ENCODE measurements at places on chromosomes 5 and 9.

DNA sequence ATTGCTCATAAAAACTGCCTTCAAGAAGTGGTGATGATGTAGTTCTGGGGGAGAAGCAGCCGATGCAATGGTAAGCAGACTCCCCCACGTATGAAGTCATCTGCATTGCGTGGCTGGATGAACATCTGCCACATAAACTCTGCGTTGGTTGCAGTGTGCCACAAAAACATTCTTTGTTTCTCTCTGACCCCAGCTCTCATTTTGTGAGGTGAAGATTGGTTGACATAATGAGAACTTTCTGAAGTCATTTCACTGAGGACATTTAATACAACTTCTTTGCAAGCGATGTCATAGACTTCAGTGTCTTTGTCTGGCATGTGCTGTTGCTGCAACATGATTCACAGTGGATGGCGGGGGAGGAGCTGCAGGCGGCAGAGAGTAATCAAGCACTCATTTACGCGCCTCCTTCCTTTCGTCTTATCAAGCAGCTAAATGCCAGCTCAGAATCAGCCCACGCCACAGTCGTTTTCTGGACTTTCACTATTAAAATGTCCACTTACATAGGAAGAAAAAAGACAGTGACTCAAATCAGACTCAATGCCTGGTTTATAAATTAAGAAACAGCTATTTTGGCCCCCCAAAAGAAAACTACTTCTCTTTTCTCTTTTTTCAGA lies 91.5 kb upstream of the NFIL3 start:
- peak; percentile 67 for DNase-seq

GRCh38 chr9:37575511-37575914 lies 667 bp downstream of the FBXO10 start:
- DNase-seq, result no peak

GRCh38 chr5:170503990-170504596 lies at the start of gene KCNIP1:
Gene KCNIP1 (plus strand): TSS chr5:170504020.
- DNase-seq, result no peak

DNA sequence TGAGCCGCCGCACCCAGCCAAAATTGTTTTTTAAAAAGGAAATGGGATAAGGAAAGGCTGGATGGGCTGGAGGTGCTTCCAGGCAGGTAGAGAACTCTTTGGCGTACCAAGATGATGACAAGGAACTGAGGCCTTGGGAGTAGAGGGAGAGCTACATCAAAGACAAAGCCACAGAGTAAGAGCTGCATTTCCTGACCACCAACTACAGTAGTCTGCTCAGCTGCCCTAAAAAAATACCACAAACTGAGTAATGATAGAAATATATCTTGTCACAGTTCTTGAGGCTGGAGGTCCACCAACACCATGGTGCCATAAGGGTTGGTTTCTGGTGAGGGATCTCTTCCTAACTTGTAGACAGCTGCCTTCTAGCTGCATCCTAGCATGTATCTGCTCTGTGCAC lies 8.2 kb downstream of the OR1K1 start:
- no peak for DNase-seq

GRCh38 chr9:135448663-135449100 lies 30.9 kb upstream of the PPP1R26 start:
- no peak for DNase-seq

DNA sequence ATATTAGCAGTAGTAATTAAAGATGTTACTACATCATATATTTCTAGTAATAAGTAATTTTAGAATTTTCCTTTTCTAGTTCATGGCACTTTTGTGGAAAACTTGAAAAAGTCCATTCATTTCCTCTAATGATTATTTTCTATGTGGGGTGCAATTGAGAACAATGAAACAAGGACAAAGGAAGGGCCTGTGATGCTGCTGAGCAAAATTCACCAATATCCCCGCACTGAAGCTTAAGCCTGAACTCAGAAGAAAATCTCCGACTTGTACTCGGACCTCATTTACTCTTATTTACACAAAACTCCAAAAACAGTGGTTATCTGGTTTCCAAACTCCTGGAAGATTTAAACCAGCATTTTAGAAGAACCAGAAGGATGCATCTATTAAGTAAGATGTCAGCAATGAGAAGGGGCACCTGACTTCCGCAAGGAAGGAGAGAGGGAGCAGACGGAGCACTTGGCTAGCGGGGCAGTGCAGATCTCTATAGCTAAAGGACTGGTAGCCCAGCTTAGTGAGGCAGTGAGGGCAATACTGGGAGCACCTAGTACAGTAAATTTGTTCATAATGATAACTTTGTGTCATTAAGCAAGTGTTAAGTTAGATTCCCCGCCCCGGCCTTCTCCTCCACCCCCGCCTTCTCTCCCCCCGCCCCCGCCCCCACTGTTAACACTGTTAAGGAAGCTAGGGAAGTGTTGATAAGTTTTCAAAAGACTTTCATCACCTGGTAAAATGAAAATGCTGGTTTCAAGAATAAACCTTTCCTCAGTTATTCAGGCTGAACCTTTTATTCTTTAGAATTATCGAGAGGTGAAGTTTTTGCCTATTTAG lies 123.3 kb downstream of the ZSWIM6 start:
- DNase-seq, result no peak

DNA sequence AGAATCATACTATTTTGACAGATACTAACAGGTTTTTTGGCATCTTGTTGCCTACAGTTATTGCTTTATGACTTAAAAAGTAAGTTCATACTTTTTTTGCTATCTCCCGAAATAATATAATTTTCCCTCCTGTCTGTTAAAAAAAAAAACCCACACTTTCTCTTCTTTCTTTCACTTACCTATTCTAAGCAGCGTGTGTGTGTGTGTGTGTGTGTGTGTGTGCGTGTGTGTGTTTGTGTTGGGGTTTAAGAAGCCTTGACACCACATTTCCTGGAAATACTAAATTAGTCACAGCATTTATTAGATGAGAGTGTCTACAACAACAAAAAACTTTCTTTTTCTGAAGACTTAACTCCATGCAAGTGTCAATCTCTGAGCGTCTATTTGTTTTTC lies 12.4 kb downstream of the TNFAIP8 start:
- no peak for DNase-seq

DNA sequence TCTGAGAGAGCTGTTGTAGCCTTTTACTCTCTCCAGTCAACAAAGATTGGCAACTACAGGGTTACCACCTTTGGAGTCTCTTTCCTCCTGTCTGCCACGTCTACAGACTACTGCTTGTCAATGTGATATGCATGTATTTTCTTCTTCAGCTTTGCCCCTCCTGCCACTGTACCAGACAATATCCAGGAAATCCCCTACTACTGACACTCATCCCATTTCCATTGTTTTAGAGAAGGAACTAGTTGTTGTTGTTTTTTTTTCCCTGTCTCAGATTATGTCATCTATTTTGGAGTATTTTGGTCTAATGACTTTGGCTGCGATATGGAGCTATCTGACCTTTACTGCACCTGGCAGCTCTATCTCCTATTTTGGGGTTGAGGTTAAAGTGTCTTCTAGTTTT lies 50.1 kb upstream of the MACIR start:
- DNase-seq, result no peak

DNA sequence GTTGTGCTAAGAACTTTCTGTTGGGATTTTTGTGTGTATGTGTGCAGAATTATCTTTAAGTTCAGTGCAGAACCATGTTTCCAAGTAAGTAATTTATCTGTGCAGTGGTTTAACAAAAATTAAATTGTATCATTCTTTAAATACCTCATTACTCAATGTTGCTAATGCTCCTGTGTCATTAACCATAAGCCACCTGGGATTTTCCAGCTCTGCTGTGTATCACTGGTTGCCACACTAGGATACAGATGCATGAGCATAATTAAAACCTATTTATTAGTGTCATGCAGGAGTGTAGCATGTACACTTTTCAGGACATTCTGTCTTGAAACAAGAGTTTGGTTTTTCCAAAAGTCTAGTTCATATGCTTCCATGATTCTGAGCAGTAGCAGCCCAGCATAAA lies 120.4 kb upstream of the PTGER4 start:
- DNase-seq, result no peak

- no peak for DNase-seq
Observed at GRCh38 chr5:116395226-116395625, 179.4 kb downstream of the SEMA6A start.

GRCh38 chr5:137828180-137828579 lies 39.5 kb upstream of the MYOT start:
- no peak for DNase-seq

GRCh38 chr5:36305571-36306326 lies 4.0 kb upstream of the RANBP3L start:
- DNase-seq, result peak; percentile 57

- no peak for DNase-seq
Observed at GRCh38 chr9:6945816-6946215, 188.0 kb downstream of the KDM4C start.

- DNase-seq, result no peak
Observed at GRCh38 chr5:77498952-77499351, 6.8 kb upstream of the WDR41 start.

GRCh38 chr9:83669067-83669466 lies 38.7 kb downstream of the UBQLN1 start:
- no peak for DNase-seq

- DNase-seq, result no peak
Observed at GRCh38 chr5:1785062-1785461, 14.6 kb downstream of the MRPL36 start.

- DNase-seq, result no peak
Observed at GRCh38 chr5:6252581-6252980, 125.8 kb downstream of the MED10 start.

DNA sequence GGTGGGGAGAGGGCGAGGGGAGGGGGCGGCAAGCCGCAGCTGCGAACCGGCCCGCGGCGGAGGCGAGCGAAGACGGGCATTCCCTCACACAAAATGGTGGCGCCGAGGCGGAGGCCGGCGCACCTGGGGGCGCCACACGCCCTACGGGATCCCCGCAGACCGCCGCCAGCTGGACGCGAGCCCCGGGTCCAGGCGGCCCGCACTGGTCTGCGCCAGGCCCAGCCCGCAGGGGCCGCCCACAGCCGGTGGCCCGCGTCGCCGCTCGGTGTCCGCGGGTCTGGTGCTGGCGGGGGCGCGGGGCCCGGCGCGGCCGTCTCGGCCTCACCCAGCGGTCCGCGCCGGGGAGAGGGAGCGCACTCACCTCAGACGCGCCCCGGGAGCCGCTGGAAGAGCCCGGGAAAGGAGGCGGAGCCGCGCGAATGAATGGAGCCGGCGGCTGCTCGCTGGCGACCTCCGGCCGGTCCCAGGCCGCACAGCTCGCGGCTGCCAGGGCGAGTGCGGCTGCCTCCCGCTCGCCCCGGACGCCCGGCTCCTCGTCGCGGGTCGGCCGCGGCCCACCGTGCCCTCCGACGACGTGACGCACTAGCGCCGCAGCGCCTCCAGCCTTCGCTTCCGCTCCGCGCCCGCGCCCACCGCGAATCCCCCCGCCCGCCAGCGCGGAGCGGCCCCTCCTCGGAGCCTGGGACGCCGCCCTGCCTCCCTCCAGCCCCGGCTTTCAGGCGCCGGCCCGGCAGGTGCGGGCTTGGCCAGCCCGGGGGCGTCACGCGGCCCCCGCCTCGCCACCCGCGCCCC lies at the start of gene FAM169A:
TSS of gene FAM169A (minus strand) at position 584 of the 792 bp plus-strand sequence. CDS start 24,711 bp downstream, outside the sequence.
- DNase-seq, result no peak

DNA sequence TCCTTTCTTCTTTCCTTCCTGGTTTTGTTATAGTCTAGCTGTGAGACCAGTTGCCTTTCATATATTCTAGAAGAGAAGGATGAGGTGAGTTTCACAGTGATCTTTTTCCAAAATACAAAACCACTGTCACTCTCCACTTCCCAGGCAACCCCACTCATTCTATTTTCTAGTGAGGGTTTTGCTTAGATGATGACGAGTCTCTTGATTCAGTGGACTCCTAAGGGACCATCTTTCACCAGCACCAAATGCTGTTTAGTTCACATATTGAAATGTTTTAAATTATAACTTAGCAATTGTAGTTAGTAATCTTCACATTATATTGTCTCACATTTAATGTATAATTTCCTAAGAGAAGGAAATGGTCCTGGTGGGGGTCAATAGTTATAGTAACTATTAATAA lies 25.2 kb downstream of the PIK3R1 start:
- no peak for DNase-seq

DNA sequence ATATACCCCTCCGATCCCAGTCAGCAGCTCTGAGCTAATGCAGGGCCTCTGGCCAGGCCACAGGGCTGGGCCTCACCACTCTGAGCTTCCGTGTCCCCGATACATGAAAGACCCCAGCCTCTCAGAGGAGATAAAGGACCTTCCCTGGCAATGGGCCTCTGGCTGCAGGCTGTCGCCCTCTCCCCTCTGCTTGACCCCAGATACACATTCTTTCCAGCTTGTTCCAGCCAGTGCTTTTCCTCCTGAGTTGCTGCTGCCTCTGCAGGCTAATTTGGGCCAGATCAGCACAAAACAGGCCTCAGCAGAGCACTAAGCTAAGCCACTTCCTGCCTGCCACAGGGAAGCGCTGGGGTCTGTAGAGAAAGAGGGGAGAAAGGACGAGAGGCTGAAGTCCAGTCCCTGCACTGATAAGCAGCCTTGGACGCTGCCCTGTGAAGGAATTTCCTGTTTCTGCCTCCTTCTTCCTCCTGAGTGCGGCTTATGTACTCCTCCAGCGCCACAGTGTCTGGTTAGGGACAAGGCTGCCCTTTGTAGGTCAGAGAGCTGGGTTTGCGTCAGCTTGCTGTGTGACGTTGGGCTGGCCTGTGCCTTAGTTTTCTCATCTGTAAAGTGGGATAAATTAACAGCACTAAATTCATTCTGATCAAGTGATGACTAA lies 73.0 kb upstream of the IL17B start:
- DNase-seq, result peak; percentile 44

DNA sequence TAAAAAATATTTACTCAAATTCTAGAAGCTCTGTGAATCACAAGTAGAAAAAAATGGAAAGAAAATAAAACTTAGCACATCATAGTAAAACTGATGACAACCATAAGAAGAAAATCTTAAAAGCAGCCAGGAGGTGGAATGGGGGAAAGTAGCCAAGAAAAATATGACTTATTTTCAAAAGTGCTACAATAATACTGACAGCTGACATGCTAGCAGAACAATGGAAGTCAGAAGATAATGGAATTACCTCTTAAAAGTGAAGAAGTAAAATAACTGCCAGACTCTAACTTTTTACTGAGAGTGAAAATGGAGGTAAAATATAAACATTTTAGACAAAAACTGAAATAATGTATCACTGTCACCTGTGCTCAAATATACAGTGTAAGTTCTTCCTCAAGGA lies 532.2 kb upstream of the SGCD start:
- DNase-seq, result no peak

DNA sequence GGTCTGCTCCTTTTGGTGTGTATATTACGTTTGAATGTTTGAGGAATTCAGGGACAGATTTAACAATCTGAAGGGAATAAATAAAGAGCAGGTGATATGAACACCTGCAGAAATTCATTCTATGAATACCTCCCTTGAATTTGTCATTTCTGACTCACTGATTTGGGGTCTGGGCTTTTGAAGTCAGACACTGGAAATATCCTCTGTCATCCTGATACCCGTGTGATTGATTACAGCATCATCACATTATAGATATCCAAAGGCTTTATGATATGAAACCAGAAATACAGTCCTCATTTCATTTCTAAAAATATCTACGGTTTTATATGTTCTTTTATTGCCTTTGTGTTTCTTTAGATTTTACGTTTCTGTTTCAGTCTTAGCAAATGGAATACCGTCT lies 68.5 kb downstream of the TMEM232 start:
- no peak for DNase-seq

- DNase-seq, result no peak
Observed at GRCh38 chr5:153987301-153987700, 51.4 kb downstream of the FAM114A2 start.

All from skin of body (tissue), 3 donors.